ENCODE measurements at places on chromosomes 4 and X.

GRCh38 chrX:139120760-139121159, 409.2 kb upstream of the FGF13 start:
- DNase-seq, result no peak

- no peak for DNase-seq
Observed at GRCh38 chr4:152028131-152028530, 267.3 kb upstream of the GATB start.

- no peak for DNase-seq
Observed at GRCh38 chrX:15107367-15107988, 162.4 kb downstream of the ASB9 start.

GRCh38 chrX:15301924-15302323, 13.5 kb downstream of the ASB11 start:
- no peak for DNase-seq

GRCh38 chrX:153517946-153518834, 748 bp downstream of the ATP2B3 start:
- no peak for DNase-seq

GRCh38 chrX:130716781-130717413, 186.1 kb downstream of the ENOX2 start:
- no peak for DNase-seq

- DNase-seq, result no peak
Observed at GRCh38 chr4:16508968-16509367, 282.7 kb upstream of the TAPT1 start.

- DNase-seq, result no peak
Observed at GRCh38 chr4:2172161-2172560, 69.8 kb downstream of the HAUS3 start.

DNA sequence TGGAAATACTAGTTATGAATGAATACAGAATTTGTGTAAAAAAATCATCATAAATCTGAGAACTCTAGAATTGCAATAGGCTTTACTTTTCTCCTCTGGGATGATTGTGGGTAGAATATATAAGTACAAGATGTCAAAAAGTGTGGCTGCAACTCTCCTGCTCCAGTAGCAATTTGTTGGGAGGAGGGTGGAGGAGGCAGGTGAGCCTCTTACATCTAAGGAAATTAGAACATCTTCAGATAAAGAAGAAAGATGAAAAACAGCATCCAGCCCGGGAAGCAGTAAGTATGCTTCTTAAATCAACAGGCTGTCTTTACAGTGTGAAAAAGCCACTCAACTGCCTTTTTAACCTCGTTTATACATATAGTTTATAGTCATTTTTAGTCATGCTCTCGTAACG, 83.7 kb downstream of the ATP8A1 start:
- no peak for DNase-seq

DNA sequence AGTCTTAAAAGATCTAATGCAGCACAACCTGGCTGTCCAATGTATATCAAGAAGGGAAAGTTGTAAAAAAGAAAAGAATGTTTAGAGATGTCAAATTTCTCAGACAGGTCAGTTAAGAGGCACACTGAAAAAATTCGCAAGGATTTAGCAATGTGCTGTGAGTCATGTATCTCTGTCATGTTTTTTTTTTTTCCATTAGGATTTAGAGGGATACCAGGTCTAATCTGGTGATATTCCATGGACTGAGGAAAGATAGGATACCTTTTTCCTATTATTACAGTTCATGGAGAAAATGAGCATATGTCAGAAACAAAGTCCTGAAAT, 815.4 kb upstream of the PCDH10 start:
- DNase-seq, result no peak

GRCh38 chrX:153525451-153525850, 8.0 kb downstream of the ATP2B3 start:
- no peak for DNase-seq

DNA sequence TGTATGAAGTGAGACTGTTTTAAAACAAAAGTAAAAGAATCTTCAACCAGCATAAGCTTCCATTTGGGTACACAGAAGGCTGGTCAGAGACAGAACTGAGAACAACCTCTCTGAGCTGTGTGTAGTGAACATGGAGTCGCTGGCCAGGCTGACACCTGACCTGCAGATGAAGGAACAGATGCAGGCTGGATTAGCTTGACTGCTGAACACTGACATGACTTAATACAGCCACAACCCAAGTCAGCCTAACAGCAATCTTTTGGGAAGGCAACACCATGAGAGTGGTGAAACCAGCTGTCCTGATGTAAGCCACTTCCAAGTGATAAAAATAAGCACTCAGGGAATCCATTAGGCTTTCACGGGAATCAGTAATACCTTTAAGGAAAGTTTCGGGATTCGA, 10.1 kb downstream of the SCARB2 start:
- no peak for DNase-seq

GRCh38 chr4:8847331-8847730, 24.3 kb downstream of the HMX1 start:
- no peak for DNase-seq

GRCh38 chr4:118964891-118965411, 76.3 kb downstream of the SYNPO2 start:
- no peak for DNase-seq

DNA sequence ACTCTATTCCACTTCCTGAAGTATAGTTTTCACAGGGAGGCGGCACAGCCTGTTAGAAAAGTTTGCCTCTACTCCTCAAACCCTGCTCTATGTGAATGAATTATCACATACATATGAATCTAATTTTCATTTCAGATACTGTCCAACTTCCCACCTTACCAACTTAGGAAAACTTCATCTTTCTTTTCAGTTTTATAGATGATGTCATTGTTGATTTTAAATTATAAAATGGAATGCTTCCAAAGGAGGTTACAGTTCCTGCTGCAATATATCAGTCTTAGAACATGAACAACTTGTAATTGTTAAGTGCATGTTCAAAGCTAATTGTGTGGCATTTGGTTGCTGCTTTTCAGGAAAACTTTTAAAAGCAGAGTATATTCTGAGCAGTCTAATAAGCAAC, 92.4 kb downstream of the NEUROG2 start:
- no peak for DNase-seq

DNA sequence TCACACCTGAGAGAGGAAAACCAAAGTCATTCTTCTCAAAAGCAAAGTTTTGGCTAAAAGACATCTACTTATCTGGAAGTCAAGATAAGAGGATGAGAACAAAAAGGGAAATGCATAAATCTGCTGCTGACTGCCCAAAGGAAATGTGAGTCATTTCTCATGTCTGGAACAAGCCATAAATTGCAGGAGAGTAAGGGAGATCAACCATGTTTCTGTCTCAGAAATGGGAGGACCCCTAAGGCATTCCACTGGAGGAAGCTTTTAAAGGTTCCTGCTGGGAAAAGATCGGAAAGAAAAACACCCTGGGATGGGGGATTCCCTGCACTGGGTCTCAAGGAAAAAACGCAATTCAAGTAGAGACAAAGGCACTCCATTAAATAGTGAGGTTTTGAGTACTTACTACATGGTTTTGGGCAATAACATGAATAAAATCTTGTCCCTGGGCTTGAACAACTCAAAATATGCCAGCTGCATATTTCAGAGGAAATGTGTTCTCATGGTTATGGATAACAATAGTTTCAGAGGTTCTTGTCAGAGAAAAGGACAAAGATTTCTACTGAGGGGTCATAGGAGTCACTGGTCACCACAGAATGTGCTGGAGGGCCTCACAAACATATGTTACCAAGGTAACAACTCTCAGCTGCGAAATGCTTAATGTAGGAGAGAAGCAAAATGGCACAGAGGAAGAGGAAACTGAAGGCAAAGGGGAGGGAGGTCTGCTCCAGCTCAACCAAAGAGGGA, 19.3 kb downstream of the GPR143 start:
- no peak for DNase-seq

- DNase-seq, result no peak
Observed at GRCh38 chr4:14679906-14680305, 322.4 kb upstream of the CPEB2 start.

DNA sequence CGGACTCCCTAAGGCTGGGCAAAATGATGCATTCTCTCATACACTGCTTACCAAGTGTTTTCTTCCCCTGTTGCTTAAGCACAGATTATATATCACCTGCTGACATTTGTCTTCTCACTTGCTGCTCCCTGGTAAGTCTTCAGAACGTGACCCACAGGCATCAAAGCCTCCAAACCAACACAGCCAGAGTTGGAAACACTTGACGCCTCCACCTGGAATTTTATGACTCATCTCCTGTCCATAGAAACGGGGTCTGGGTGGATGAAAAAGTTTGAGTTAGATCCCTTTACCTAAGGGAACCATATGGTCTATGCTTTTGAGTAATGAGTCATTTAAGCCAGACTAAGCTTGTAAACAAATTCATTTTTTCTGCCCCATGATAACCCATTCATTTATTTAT, 251.6 kb downstream of the USP46 start:
- no peak for DNase-seq

- no peak for DNase-seq
Observed at GRCh38 chr4:90061881-90062280, 65.3 kb upstream of the CCSER1 start.

DNA sequence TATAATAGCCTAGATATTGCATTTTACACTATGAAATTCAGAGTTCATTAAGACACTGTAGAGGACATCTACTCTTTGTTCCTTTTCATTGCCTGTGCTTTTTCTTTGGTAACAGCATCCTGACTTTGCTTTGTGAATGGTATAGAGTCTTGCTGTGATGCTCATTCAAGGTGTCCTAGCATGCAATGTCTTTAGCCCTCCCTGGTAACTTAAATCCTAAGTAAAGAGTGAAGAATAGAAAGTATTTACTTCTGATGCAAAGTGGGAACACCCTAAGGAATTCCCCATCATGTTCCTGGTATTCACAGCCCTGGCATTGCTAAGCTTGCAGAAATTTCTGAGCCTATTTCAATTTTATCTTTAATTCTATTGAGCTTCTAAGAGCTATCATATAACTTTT, 400.1 kb downstream of the FAT4 start:
- no peak for DNase-seq

DNA sequence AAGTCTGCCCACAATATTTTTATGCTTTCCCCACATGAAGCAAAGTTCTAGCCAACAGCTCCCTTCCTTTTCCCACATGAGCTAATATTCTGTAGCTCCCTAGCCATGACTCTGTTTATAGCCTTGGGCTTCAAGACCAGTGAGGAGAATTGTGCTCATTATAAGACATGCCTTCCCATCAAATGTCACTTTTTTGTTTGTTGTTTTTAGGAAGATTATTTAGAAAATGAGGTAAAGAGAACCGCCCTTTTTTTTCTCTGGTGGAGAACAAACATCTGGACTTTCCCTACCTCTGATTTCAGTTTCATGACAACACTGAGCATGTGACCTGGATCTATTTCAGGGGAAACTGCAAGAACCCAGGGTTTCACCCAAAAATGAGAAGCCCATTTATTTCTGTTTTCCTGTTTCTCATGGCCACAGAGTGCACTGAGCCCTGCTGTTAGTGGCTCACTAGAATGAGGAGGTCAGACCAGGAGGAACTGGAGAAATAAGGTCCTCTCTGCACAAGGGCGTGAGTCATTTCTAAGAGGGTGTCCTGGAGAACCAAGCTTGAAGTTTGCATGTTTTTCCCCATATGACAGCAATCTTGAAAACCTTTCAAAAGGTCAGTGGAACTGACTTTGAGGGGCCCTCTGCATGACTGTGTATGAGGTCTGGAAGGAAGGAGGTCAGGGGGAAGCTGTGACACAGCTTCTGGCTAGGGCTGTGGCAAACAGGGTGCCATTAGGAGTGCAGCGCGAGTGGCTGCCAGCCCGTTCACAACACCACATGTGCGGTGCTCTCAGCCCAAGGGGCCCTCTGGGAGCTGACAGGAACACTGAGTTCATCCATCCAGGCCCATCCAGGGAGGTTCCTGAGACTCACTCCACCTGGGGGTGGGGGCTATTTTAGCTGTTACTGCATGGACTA, 55.2 kb downstream of the CHST7 start:
- no peak for DNase-seq

DNA sequence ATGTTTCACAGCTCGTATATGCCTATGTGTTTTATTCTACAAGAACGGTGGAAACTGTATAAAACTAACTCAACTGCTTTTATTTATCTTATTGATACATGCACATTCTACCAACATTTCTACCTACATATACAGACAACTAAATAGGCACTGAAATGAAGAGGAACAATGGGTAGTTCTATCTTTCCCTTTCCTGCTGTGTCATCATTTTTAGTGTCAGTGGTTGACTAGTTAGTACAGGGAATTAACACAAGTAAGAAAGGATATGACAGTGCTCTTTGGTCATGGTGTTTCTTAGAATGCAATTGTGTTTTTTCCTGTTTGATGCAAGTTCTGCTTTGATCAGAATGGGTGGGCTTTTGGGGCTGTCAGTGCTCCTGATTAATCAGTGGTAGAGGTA, 293.8 kb upstream of the CTSO start:
- DNase-seq, result no peak

DNA sequence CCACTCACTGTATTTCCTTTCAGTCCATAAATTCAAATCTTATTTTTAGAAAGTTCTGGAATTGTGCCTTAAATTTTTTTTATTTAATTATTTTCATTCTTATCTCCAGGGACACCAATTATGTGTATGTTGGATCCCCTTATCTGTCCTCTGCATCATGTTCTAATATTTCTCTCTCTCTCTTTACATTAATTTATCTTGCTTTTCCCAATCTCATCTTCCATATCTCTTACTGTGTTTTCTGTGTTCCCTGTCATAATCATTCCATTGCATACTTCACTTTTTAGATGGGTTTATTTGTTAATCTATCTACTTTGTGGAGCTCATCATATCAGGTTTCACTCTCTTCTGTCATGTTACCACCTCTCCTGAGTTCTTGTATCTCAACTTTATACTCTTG, 37.4 kb downstream of the PPP2R2C start:
- no peak for DNase-seq

DNA sequence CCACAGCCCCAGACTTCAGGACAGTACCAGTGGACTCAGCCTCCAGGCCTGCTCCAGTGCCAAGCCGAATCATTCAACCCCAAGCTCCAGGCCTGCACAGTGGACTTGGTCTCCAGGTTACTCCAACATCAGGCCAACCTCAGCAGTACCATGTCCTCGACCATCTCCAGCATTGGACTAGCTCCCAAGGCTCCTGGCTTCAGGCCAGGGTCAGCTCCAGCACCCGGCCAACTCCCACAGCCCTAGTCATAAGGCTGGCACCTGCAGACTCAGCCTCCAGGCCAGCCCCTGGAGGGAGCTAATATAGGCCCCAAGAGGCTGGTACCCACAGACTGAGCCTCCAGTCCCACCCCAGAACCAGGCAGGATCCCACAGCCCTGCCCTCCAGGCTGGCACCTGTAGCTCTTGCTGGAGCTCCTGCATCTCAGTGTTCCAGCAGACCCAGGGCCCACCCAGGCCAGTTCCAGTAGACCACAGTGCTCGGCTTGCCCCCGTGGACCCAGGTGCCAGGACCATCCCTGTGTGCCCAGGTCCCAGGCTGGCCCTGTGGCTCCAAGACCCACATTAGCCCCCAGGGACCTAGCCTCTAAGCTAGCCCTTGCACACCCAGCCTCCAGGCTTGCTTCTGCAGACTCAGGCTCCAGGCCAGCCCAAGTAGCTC, 25.6 kb downstream of the ZMAT1 start:
- DNase-seq, result no peak

DNA sequence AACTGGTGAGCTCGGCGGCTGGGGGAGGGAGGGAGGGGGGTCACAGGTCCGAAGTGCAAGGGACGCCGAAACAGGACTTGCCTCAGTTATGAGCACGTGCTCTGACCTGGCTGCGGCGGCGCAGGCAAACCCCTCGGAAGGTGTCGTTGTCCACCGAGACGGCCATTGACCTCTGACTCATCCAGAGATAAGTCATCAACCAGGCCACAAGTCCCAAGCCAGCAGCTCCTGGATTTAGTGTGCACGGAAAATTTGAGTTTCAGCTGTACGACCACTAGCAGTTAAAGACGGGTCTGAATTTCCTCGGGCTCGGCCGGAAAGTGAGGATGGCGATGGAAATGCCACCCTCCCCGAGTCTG, 674 bp downstream of the SH3D19 start:
- DNase-seq, result no peak

- no peak for DNase-seq
Observed at GRCh38 chrX:24025741-24026403, 1.1 kb downstream of the KLHL15 start.
